ENCODE measurements at places on chromosomes 4 and X.

GRCh38 chr4:162075726-162076125, 88.1 kb downstream of the FSTL5 start:
- DNase-seq: peak; percentile 8

DNA sequence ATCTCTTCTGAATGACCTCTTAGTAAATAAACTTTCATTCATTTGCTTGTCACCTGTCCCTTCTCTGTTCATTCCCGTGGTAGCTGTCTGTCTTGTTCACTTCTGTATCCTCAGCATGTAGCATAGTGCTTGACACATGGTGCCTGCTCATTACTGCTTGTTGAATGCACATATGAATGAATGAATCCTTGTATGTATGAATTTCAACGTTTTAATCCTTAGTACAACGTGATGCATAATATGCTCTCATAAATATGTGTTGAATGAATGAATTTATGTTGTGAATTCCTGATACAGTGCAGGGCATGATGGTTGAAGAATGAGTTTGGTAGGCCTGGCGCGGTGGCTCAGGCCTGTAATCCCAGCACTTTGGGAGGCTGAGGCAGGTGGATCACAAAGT, 3.0 kb downstream of the TLR10 start:
- DNase-seq: no peak

DNA sequence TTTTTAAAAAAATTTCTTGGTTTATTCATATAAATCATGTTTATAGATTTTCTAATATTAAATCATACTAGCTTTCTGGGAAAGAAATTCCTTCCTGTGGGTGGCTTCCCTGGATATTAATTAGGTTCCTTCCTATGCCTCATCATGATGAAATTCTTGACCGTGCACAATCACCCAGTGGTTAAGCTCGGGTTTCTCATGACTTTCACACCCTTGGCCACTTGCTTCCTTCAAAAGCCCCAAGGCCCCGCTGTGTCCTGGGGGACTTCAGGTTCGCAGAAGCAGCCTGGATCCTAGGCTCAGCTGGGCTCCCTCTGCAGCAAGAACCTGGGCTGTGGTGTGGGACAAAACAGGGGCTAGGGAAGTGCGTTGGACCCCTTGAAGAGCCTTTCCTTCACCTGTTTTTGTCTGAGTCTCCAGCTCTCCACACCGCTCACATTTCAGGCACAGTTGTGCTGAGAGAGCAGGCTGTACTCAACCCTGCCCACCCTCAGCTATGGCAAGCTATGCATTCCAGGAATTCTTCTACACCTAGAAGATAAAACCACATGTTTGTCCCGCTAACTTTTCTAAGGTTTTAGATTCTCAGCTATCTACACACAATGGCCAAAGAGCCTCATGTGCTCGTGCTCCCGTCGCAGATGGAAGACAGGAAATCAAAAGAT, 48.9 kb upstream of the TMSB15B start:
- no peak for DNase-seq

DNA sequence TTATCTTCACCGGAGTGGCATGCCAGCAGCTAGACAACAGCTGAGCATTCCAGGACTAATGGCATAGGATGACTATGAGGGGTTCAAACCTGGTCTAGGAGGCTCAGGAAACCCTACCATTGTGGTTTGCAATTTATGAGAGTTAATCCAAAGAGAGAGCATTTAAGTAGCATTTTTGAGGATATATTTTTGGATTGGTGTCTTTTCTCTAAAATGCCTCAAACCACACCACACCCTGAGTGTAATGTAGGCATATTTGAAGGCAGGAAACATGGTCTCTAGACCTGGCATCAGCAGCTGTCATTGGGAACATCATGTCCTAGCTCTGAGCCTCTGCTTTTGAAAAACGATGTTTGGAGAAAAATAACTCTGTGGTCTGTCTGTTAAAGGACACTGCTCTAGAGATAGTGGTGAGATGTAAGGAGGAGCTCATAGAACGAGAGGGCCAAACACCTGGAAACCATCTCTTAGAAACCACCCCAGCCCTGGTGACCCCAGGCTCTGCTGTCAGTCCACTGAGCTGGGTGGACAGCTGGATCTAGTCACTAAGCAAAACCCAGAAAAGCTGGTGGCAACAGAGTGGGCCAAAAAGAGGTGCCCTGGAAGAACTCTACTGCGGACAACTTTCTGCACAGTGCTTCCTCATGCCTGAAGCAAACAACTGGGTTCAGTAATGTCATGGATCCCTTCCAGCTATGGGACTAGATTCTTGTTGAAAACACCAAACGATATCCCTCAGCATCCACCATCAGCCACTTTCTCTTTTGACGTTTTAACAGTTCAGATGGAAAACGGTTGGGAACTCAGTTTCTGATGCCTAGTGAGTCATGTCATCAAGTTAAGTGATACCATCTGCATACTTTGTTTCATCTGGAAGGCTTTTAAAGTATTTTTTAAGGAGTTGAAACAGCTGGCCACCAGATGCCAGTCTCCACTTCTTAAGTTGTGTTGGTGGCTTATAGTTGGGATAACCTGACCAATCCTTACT, 100.2 kb upstream of the C1QTNF7 start:
- DNase-seq: peak; percentile 89

DNA sequence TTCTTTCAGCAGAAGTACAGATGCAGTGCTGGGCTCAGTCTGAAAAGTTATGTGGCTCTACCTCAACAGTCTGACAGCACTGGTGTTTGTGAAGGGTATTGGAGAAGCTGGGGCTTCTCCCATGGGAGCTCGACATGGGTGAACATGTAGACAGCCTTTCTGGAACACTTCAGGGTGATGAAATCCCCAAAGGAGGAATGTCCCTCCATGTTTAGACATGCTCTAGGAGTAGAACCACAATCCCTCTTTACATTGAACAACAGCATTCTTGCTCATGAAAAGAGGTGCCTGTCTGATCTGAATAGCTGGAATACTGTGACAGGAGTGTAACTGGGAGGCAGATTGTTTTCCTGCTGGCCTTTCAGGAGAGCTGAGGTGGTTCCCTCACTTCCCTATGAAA, 53.8 kb upstream of the NAP1L2 start:
- DNase-seq: no peak

DNA sequence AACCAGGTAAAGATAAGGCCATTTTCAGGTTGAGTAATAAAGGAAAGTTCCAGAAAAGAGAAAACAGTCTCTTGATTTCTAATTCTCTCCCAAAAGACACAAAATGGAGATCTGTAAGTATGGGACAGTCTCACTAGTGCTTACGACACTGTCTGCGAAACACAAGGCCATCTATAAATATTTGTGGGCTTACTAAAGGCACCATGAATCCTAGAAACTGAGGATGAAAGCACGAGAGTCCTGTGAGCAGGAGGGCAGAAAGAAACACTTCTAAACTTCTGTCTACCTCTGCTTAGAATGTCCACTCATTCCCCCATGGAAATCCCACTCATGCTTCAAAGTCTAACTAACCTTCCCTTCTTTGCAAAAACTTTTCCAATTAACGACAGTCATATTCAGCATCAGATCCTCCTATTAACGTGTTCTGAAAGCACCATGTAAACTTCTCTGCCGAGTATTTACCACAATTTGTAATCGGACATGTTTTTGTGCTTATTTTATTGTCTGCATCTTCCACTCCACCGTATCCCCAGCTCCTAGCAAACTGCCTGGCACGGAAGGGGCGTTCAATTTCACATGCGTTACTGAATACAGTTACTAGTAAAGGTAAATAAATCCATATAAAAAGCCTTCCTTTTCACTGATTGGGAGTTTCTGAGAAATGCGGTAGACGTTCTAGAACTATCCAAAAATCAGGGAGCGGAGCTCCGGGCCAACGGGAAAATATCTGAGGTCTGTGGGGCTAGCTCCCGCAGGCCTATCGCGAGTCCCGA, 665 bp downstream of the PSMD10 start:
- DNase-seq: peak; percentile 30

DNA sequence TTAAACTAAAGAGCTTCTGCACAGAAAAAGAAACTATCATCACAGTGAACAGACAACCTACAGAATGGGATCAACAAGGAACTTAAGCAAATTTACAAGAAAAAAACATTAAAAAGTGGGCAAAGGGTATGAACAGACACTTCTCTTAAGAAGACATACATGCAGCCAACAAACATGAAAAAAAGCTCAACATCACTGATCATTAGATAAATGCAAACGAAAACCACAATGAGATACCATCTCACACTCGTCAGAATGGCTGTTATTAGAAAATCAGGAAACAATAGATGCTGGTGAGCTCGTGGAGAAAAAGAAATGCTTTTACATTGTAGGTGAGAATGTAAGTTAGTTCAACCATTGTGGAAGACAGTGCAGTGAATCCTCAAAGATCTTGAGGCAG, 27.8 kb downstream of the PAPSS1 start:
- no peak for DNase-seq

- DNase-seq: no peak
Measured at GRCh38 chr4:29058531-29058930, 1661.6 kb upstream of the PCDH7 start.

GRCh38 chr4:173801361-173801760, 271.3 kb upstream of the HAND2 start:
- DNase-seq: no peak

- DNase-seq: no peak
Measured at GRCh38 chrX:70132877-70133302, 357 bp upstream of the IGBP1 start.

- no peak for DNase-seq
Measured at GRCh38 chrX:40310016-40310415, 212.3 kb upstream of the BCOR start.

DNA sequence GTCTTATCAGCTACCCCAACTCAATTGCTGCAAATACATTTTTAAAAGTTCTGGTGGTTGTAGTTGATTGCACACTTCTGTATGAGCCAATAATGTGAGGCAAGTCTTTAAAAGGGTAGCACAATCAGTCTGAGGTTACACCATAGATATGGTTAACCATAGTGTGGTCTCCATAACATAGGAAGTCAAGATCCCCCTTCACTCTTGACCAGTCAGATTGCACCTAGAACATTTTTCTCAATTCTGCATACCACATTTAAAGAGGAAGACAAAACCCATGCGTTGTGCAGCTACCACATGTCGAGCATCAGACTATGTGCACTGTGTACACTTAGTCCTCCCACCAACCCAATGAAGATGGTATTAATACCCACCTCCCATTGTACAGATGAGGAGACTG, 26.5 kb upstream of the CYBB start:
- no peak for DNase-seq

DNA sequence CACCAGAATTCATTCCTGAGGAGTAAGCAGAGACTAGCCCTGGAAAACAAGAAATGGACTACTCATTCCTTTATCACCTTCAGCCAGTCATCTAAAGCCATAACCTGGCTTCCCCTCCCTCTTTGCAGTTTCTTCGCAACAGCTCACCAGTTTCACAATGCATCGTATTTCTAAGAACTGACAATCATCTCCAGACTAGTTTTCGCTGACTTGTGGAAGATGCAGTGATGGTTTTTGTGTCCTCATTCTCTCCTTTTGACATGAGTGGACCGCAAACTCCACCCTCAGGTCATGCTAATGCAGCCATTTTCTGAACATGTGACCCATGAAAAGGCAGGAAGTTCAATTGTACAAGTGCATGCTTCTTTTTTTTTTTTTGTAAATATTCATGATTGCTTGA, 1203.5 kb downstream of the PCDH7 start:
- no peak for DNase-seq

- no peak for DNase-seq
Measured at GRCh38 chr4:188370777-188371176, 231.5 kb downstream of the TRIML1 start.

DNA sequence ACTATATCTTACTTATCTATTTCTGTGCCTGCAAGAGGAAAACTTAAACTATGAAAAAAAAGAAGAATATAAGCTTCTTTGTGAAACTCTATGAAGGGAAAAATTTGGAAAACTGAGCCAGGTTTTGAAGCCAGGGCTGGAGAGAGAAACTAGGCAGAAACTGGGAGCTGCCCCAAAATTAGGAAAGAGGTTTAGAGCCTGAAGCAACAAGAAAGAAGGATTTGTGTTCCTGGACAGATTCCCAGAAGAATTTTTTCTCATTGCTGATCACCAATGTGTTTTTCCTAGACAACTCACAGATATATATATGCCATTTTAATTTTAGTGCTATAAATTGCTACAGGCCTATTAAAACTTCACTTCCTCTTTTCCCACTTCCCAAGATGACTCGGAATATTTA, 245.0 kb upstream of the GEMIN8 start:
- DNase-seq: peak; percentile 9

DNA sequence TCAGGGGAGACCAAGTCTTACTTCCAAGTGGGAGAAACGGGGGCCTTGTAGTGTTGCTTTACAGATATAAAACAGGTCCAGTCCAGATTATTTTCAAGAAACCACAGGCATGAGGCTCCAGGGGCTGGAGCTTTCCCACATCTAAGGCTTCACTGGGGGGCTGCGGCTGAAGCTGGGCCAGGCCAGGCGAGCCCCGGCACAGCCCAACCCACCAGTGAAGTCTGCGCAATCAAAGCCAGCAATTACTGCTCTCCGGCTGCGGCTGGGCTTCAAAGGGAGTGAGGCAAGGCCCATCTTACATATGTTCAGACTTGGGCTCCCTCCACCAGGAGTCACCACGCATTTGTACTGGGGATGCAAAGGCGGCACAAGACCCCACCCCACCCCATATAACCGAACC, 61.7 kb downstream of the HADH start:
- DNase-seq: no peak

DNA sequence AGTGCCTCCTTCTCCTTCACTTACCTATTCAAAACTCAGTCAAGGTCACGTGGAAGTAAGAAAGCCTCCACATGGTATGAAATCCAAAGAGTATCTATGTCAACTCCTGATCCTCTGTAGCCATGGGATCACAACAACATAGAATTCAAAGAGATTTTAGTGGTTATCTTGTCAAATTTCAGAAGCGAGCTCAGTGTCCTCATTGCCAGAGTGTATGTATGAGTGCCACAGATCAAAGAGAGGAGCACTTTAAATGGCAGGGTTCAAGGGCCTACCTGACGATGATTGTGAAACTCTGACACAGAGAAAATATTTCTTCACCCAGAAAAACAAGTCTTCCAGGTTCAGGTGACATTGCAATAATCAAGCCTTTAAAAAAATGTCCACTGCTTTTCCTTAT, 1.2 kb upstream of the ACE2 start:
- DNase-seq: no peak

- DNase-seq: no peak
Measured at GRCh38 chr4:110354460-110354859, 121.5 kb upstream of the ENPEP start.

GRCh38 chr4:128141866-128142265, 80.8 kb downstream of the LARP1B start:
- no peak for DNase-seq

- no peak for DNase-seq
Measured at GRCh38 chrX:125004799-125005198, 314.9 kb upstream of the TEX13C start.

DNA sequence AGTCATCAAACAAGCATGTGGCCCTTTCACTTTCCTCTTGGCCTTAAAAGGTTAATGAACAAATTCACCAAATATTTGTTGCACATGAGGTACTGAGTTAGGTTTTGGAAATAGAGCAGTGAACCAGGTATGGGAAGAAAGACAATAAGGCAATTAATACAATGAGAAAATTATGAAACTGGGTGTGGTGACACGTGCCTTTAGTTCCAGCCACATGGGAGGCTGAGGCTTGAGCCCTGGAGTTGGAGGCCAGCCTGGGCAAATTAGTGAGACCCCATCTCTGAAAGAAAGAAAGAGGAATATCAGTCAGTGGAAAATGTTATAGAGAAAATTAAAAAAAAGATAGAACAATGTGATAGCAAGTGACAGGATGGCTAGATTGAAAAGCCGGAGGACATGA, 8.1 kb downstream of the PHEX start:
- no peak for DNase-seq
